Astrocyte of the spinal cord (primary cell): ENCODE measurements at places on chromosomes 7 and 10.

DNA sequence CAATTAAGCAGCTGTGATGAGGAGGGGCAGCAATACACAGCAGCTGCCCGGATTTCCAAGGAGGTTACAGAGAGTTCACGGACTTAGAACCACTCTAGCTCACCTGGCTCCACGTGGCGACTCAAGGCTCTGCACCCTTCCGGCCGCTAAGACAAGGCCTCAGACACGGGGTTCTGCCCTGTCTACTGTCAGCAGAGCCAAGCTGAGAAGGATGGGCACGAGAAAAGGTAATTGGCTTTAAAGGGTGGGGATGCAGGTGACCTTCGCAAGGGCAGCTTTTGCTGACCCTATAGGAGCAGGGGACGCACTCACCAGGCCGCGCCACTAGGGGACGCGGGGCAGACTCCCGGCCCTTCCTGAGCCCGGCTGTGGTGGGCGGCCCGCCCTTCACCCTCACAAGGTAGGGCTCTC, 152.4 kb downstream of the KIF20B start:
- no peak for DNase-seq

DNA sequence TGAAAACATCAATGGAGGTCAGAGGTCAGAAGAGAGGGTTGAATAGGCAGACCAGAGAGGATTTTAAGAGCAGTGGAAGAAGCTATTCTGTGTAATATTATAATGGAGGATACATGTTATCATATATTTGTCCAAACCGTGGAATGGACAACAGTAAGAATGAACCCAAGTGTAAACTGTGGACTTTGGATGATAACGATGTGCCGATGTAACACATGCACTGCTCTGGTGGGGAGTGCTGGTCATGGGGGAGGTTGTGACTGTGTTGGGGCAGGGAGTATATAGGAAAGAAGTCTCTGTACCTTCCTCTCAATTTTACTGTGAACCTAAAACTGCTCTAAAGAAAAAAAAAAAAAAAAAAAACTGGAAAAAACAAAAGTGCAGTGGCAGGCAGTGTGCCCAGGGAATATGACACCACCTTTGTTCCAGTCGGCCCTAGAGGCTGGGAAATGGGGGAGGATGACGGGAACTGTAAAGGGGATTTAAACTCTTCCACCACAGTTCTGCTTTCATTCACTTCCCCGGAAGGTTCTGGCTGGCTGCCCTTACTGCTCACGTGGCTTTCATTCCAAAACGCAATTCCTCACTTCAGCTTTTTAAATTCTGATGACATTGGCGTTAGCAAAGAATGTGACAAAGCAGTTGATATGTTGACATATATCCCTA, 113.7 kb upstream of the ANKRD1 start:
- peak; percentile 71 for DNase-seq

DNA sequence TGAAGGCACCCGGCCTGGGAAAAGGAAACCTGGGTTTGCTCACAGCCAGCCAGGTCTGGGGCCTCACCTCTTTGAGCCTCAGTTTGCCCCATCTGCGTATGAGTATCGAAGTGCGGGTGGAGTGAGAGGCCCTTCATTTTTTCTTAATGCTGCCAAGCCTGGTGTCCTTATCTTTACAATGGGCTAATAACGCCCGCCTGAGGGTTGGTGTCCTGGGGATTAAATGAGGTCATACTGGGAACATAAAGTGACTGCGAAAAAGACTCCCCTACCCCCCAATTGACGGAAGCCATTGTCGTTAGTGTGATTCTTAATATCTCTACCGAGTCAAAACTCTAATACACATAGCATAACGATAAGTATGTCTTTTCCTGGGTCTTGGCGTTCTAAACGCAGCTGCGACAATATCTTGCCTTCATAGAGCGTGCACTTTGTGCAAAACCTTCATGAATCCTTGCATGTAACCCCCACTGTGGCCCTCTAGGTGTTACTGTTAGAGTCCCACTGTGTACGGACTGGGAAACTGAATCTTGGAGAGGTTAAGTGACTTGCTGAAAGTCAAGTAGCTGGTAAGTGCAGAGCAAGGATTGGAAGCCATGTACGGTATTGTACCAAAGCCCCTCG, 11.4 kb upstream of the GRB10 start:
- no peak for DNase-seq

- no peak for DNase-seq
Measured at GRCh38 chr10:3803295-3803926, 18.4 kb upstream of the KLF6 start.

DNA sequence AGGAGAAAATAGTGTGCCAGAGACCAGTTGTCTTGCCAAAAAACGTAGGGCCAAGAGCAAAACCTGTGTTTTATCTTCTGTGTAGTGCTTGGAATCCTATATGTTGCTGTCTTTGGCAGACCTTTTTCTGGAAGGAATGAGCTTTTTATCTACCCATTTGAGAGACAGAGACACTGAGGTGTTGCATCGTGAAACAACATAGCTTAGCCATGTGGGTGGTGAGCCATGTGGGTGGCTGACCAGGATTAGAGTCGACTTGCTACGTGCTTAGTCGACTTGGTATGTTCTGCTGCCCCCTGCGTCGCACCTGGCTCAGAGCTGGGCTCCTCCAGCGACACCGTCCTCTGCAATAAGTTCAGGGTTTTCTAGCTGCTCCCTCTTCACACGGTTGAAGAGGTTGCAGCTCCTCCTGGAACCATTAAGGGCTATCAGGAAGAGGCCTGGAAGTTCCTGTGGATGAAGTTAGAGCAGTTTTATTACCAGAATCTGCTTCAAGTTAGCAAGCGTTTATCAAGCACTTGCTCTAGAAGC, 175.8 kb downstream of the SH2D4B start:
- no peak for DNase-seq

GRCh38 chr7:780516-780915, 51.8 kb upstream of the SUN1 start:
- DNase-seq, result no peak

DNA sequence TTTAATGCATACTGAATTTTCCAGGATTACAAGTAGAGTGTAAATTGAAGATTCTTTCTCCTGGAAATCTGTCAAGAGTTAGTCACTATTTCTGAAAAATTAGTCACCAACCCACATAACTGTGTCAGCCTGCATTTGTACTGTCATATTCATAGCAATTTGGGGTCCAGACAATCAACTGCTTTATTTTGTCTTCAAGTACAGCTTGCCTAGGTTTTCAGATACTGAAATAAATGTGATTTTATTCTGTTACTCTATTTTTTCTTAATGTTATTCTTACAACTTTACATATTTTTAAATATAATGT, 55.1 kb downstream of the CUBN start:
- DNase-seq, result peak; percentile 47

DNA sequence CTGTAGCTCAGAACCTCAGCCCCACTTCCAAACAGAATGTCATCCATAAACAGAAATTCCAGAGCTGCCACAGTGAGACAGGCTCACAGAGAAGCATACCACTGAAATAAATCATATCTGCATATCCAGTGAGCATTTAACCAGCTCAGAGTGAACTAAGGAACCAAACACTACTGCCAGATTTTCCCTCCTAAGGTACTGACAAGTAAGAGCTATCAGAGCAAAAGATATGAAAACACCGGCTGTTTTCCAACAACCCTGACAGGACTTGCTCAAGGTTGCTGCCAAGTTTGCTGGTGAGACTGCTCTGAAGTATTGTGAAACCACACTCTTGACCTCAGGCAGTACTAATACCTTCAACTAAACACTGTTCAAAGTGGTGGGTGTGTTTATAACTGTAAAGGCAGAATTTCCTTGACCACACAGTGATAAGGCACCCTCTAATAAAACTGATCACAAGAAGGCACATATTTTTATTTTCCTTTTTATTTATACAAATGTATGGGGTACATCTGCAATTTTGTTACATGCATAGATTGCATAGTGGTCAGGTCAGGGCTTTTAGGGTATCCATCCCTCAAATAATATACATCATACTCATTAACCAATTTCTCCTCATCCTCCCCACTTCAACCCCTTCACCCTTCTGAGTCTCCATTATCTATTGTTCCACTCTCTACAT, 18.3 kb downstream of the SGMS1 start:
- DNase-seq, result peak; percentile 94

DNA sequence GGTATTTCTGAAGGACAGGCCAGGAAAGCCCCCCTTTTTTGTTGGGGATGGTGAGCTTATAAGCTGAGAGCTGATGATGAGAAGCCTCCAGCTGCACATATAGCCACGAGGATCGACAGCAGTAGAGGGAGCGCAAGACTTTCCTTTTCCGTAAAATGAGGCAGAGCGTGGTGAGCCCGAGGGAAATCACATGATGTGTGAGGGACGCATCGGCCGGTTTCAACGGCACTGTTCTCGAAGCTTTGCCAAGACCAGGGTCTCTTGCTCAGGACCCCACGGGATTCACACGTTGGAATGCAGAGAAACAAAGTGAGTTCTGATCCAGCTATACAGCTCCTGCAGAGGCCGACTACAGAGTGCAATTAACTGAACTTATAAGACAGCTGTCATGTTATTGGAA, 55.7 kb downstream of the ADAM12 start:
- DNase-seq, result no peak

DNA sequence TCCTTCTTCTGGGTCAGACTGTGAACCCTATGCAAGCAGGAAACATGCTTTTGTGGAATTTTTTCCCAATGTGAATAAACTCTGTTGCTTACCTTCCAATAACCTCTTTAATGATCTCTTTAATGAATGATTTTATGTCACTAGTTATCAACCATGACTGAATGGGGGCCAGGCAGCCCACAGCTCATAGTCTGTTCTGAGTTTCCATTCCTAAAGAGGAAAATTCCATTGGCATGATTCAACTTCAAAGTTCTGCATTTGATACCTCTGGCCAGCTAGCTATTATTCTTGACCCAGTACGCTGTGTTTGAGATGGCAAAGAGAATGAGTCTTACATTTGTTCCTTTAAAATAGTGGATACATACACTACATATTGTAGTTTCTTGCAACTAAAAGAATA, 867.8 kb upstream of the CELF2 start:
- no peak for DNase-seq

DNA sequence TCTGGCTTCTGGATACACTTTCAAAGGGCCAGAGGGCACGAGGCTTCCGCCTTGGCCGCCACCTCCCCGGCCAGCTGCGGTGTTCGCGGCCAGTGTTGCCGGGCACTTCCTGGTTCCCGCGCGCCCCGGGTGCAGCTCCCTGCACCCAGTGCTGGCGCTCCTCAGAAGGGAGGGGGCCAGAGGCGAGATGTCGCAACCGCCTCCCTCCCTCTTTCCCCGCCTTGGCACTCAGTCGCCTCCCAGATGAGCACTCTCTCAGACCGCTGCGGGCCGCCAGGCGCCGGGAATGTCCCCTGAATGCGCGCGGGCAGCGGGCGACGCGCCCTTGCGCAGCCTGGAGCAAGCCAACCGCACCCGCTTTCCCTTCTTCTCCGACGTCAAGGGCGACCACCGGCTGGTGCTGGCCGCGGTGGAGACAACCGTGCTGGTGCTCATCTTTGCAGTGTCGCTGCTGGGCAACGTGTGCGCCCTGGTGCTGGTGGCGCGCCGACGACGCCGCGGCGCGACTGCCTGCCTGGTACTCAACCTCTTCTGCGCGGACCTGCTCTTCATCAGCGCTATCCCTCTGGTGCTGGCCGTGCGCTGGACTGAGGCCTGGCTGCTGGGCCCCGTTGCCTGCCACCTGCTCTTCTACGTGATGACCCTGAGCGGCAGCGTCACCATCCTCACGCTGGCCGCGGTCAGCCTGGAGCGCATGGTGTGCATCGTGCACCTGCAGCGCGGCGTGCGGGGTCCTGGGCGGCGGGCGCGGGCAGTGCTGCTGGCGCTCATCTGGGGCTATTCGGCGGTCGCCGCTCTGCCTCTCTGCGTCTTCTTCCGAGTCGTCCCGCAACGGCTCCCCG, at the start of gene FFAR4:
Gene FFAR4 (plus strand): TSS at position 231 of the 842 bp plus-strand sequence. CDS start 56 bp downstream, at position 287.
- DNase-seq, result no peak

DNA sequence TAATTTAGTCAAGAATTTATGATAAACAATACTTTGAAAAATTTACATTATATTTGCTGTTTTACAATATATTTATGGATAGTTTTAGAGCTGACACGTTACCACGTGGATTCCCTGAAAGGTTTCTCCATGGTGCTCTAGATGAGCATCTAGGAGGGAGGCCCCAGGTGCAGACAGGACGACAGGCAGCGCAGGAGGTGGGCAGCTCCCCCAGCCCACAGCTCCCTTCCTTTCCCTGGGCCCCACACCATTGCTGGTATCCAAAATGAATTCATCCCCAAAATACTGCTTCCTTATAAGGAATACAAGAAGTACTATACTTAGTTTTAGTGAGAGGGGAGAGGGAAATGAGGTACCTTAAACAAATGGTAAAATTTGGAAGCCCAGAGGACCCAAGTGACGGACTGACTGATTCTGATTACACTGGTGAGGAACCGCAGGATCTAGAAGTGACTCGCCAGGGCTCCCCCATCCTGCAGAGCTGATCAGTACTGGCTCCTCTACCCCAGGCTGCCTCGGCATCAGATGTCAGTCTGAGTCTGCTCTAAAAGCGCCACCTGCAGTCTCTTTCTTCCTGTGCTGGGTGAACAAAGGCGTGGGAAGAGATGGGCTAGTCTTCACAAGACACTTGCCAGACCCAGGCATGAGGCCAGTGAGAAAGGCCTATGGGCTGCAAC, 89.2 kb downstream of the DLG5 start:
- DNase-seq, result peak; percentile 68

GRCh38 chr10:16779384-16779915, 37.8 kb downstream of the RSU1 start:
- DNase-seq, result no peak

DNA sequence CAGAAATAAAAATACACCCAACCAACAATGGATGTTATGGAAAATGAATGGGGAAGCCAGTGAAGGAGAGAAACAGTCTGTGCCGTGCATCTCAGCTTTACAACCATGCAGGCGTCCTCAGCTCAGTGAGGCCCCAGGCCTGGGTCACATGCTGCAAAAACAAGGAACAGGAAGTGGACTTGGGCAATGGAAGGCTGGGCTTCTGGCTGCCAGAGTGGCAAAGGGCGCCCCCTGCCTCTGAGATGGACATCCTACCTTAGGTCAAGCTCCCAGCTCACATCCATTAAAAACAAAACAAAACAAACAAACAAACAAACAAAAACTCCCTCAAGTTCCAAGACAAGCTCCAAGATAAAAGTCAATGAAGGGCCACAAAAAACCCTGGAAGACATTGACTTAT, 54.7 kb upstream of the AFAP1L2 start:
- peak; percentile 24 for DNase-seq

- DNase-seq, result peak; percentile 79
Measured at GRCh38 chr7:8217200-8218068, 44.5 kb downstream of the ICA1 start.

GRCh38 chr10:43623351-43623750, 17.1 kb downstream of the ZNF485 start:
- peak; percentile 40 for DNase-seq

- DNase-seq, result no peak
Measured at GRCh38 chr10:79234391-79235315, 112.6 kb upstream of the PPIF start.

DNA sequence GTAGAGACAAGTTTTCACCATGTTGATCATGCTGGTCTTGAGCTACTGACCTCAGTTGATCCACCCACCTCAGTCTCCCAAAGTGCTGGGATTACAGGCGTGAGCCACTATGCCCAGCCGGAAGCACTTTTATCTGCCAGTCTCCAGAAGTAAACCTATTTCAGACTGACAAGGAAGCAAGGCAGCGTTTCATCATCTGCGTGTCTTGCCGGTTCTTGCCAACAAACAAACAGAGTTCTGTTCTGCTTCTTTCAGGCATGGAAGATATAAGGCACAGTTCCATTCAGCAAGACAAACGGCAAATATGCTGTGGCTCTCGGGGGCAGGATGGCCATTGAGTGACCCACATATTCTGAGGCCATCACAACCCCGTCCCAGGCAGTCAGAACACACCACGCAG, 15.5 kb upstream of the LARP4B start:
- DNase-seq, result no peak

GRCh38 chr7:117951285-117951684, 78.0 kb upstream of the CTTNBP2 start:
- DNase-seq, result no peak
